ENCODE measurements at places on chromosomes 16 and 17.
A peak's percentile ranks its signal among the peaks of the same experiment; 100 is the strongest.

DNA sequence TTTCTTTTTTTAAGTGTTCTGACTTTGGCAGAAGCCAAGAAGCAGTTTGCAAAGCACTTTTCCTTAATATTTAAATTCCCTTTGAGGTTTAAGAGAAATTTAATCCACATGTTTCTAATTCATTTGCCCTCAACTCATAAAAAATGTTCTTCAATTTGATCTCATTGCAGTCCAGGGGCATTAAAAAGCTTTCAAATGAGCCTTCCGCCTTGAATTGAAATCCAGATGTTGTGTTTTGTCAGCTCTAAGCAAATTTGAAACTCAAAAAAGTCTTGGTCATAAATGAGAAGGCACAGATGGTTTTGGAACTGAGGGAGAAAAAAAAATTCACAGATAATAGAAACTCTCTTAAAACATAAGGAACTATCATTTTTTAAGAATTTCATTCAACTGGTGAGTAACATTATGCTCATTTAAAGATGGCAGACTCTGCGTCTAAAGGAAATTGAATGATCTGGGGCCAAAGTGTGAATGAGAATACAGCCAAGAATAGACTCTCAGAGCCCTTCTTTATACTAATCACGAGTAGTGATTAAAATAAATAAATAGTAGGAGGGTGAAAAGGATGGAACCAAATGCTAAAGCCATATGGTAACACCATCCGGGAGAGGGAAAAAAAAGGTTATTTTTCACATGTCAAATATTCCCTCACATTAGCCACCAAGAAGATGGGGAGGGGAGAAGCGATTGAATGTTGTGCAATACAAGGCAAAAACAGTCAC, 1304.7 kb downstream of the CDH8 start:
- DNase-seq = no peak

GRCh38 chr17:82225368-82226029, 3.3 kb upstream of the SLC16A3 start:
- DNase-seq = no peak

- no peak for DNase-seq
Measured at GRCh38 chr17:54180950-54181349, 358.2 kb downstream of the KIF2B start.

GRCh38 chr17:44258811-44259351, 9.1 kb downstream of the SLC4A1 start:
- no peak for DNase-seq

DNA sequence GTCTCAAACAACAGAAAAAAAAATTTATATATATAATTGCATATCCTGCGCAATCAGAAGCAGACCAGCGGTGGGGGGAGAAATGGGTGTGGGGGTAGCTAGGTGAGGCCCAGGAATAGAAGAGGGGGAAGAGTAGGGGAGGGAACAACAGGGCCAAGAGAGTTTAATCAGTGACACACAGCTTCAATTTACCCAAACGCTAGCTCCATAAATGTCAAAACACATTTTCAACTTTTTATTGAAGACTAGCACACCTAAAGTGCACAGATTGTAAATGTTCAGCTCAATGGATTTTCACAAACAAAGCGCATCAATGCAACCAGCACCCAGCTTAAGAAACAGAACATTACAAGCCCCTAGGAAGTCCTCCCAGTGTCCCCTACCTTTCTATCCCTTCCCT, 24.8 kb upstream of the NAGS start:
- DNase-seq = no peak

DNA sequence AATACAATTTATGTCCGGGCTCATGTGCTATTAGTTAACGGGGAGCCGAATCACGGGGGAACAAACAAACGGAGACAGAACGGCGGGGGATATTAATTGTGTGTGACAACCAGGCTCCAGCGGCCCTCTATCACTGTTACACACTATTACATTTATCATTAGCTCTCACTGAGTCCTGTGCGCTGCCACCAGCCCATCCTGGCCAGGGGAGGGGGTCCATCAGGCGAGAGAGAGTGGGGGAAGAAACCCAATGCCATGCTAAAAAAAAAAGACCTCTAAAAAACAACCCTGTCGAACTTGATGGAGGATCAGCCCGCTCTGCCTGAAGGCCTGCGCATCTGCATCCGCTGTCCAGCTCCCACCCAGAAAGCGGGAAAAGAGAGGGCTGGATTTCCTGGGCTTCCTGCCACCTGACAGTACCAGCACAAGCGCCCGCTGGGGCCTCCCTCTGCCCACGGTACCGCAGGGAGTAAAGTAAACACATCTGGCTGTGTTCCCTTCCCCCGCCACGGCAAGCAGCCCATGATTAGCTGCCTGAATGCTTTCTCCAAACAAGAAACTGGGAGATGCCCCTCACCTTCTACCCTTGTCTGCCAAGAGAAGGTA, 41.7 kb downstream of the PIPOX start:
- no peak for DNase-seq

- no peak for DNase-seq
Measured at GRCh38 chr16:70481929-70482536, 27.6 kb downstream of the FCSK start.

- DNase-seq = no peak
Measured at GRCh38 chr17:14144508-14144907, 75.2 kb downstream of the COX10 start.

GRCh38 chr17:58338454-58338840, 9.9 kb upstream of the TSPOAP1 start:
- no peak for DNase-seq

DNA sequence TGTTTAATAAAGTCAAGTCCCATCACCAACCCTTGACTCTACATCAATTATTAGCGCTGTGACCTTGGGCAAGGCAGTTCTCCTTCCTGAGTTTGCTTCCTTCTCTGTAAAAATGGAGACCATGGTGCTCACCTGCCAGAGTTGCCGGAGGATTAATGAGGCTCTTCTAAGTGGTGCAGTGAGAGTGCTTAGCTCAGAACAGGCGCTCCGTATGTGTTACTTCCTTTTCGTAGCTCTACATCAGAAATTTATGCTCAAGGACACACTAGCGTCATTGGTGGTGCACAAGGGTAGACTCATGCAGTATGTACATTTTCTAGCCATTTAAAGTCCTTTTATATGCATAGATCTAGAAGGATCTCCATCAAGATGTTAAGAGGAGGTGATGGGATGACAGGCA, 17.4 kb upstream of the CMIP start:
- no peak for DNase-seq

GRCh38 chr17:9226794-9227135, 205.5 kb downstream of the NTN1 start:
- DNase-seq = peak; percentile 38

- peak; percentile 55 for DNase-seq
Measured at GRCh38 chr16:66660422-66661209, 35.9 kb downstream of the CMTM4 start.

DNA sequence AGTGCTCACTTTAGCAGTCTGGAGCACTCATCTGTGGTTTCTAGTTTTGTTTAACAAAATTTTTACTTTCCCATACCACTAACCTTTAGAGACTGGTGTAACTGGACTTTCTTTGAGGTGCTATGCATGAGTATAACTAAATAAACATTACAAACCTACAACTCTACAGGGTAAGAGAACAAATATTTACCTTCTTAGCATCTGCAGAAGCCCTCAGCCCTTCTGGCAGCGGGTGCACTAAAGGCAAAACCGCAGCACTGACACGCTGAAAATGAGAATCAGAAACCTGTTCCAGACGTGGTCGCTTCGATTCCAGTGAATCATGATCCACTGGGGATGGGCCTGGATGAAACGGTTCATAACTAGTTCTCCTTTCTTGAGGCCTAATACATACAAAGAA, 43.7 kb downstream of the NCOR1 start:
- no peak for DNase-seq

DNA sequence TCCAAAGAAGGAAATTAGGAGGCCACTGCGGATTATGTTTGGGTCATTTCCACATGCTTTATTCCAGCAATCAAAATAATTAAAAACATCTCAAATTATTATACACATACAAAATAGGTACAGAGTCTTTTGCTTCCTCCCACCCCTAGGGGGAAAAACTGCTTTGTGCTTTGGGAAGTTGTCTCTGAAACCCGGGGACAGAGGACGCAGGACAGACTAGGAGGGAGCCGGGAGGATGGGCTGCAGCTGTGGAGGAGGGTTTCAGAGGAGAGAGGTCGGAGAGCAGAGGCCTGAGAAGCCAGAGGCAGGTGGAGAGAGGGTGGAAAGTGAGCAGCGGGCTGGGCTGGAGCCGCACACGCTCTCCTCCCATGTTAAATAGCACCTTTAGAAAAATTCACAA, 17.4 kb downstream of the COL1A1 start:
- no peak for DNase-seq

- DNase-seq = peak; percentile 96
Measured at GRCh38 chr16:87842209-87842869, 27.0 kb downstream of the SLC7A5 start.

DNA sequence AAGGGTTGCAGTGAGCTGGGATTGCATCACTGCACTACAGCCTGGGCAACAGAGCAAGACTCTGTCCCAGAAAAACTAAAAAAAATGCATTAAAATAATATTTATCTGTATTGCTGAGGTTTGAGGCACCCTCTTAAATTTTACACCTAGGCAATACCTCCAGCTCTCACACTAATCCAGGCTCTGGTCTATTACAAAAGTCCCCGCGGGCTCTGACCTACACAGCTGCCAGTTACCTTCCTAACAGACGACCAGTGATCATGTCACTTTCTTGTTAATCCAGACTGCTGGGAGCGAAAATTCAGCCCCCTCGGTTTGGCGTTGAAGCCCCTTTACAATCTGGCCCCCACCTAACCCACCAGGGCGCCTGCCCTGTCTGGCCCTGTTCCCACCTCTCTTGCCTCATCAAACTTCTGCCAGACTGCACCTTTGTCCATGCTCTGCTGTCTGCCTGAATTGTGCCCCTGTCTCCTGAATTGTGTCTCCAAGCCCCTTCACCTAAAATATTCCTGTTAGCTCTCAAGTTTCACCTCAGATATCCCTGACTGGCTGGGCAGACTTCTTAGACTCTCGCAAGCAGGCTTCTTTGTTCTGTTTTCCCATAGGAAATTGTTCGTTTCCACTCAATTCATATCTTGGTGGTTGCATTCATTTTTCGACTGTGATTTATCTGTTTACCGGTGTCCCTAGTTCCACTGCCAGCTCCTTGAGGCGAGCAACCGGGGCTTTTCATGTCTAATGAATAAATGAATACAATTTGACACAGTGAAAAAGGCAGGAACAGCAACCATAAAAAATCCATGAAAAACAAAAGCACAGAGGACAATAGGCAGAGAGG, 65.9 kb downstream of the PITPNC1 start:
- no peak for DNase-seq

GRCh38 chr16:74896389-74897370, 88.2 kb downstream of the WDR59 start:
- DNase-seq = peak; percentile 13

- DNase-seq = peak; percentile 68
Measured at GRCh38 chr17:17781591-17782496, 54.9 kb downstream of the SREBF1 start.

DNA sequence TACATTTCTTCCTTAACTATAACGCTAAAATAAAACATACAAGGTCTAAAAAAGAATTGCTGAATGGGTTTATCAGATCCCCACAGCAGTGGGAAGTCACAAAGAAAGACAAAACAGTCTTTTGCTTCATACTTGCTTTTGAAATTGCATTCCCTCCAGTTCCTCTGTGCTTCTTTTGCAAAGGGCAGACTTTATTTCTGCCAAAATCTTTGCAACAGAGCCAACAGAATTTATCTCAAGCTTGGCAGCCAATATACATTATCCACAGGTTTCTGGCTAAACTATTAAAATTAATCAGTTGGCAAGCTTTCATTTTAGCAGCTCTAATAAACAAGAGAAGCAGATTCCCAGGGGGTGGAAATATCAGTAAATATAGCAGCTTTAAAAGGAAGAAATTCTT, 378.9 kb upstream of the CA10 start:
- no peak for DNase-seq

DNA sequence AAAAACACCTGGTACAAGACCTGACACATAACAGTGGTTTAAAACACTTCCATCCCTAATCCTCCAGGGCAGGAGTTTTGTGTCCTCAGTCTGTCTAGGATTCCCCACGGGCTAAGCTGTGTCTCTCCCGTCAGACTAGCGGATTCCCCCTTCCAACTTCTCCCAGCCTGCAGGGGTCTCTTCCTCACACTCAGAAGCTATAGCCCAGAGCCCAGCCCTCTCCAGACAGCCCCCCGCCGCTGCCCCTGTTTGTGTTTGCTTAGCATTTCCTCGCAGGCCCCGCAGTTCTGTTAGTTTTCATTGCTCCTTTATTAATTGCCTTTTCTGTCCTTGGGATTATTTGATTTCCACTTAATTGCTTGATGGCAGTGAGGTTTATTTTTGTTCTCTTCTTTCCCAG, 91.2 kb downstream of the TMEM132E start:
- DNase-seq = no peak

GRCh38 chr17:63550817-63551639, 751 bp downstream of the DCAF7 start:
- DNase-seq = peak; percentile 23

- DNase-seq = no peak
Measured at GRCh38 chr16:72122916-72123315, 29.3 kb downstream of the DHX38 start.

GRCh38 chr17:74729368-74729767, 7.7 kb upstream of the RAB37 start:
- DNase-seq = no peak

GRCh38 chr17:7742729-7743128, 25.2 kb downstream of the DNAH2 start:
- no peak for DNase-seq

- DNase-seq = no peak
Measured at GRCh38 chr16:555528-556473, 4.4 kb upstream of the PRR35 start.

GRCh38 chr16:60060731-60061130, 1326.6 kb upstream of the GOT2 start:
- no peak for DNase-seq

GRCh38 chr17:68733241-68734176, 132.3 kb upstream of the FAM20A start:
- DNase-seq = no peak

- DNase-seq = no peak
Measured at GRCh38 chr16:66486773-66487579, 59.9 kb downstream of the BEAN1 start.

All from SW480 (cell line).